ENCODE measurements at places on chromosomes 7 and 10.

DNA sequence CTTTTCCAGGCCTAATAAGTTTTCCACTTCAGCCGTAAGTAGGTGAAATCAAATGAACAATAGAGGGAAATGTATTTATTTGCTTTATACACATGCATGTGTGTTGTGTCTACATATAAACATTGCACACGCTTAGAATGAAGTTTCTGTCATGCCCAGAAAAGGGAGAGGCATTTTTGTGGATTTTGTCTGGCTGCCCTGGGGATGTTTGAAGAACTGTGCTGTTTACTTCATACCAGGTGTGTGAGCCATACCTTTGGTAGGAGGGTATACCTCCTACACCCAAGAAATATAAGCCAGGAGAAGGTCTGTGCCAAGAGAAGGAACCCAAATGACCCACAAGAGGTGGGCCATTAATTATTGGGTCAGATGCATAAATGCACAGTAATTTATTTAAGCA lies 12.8 kb downstream of the GATAD1 start:
- no peak for DNase-seq

- no peak for DNase-seq
Observed at GRCh38 chr10:31090894-31091607, 59.4 kb upstream of the ZNF438 start.

- no peak for DNase-seq
Observed at GRCh38 chr10:2660276-2660675, 407.1 kb upstream of the PFKP start.

DNA sequence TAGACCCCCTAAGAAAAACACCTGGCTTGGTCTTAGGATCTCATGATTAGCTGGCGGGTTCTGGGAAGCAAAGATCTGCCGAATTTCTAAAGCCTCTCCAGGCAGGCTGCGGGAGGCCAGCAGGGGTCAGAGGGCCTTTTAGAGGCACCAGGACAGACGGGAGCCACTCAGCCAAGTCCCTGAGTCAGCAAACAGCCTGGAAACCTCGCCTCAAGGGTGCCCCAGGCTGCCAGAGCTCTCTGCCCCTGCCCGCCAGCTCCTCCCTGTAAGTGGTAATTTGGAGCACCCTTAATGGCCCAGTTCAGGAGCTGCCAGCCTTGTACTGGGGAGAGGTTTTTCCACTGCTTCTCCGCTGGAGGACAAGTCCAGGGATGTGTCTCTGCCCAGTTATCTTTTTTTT lies 88.7 kb downstream of the HIP1 start:
- no peak for DNase-seq

DNA sequence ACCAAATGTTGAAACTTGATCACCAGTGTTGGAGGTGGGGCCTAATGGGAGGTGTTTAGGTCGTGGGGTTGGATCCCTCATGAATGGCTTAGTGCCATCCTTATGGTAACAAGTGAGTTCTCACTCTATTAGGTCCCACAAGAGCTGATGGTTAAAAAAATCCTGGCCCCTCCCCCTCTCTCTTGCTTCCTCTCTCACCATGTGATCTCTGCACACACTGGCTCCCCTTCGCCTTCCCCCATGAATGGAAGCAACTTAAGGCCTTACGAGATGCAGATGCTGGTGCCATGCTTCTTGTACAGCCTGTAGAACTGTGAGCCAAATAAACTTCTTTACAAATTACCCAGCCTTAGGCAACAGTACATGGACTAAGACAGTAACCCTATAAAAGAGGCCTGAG lies 62.7 kb downstream of the PPP1R3C start:
- no peak for DNase-seq

DNA sequence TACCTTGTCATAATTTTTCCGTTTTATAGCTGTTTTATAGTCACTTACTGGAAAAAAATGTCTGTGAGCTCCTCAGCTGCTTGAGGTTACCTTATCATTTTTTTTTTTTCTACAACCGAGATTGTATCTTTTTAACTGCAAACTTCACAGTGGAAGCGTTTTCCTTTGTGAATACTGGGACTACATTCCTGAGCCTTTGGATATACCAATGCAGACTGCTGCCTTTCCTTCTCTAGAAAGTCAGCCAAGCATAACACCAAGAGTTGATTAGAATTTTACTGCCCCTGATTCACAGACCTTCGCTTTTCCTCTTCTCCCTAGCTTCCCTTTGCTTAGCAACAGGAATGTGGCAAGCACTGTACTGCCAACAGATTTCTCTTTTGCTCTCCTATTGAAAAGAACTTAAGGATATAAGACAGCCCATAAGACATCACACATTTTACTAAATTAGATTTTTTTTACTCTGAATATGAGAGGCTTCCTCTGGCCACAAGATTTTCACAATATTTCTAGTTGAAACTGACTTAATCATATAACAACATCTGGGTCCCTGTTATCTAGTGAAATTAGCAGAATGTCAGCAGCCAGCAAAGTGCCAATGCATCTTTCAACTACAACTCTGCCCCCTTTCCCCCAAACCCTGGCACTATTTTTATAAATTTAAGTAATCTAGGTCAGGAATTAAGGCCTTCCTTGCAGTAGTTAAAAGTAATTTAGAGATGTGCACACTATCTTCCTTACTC lies 170.6 kb downstream of the PRKG1 start:
- DNase-seq, result no peak

DNA sequence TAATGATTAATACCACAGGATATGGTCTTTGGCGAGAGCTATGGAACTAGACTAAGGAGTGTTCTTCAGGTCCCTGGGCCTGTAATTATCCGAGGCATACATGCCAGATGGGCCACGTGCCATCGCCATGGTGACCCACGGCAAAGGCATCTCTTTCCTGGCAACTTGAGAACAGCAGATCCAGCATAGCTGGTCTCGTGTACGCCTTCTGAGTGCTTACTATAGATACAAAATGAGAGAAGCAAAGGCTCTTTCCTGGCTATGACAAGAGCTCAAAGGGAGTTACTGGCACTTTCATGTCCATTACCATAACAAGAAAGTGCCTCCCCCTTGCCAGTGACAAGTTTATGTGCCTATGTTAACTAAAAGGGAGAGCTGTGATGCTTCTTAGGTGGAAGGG lies 26.0 kb upstream of the GLI3 start:
- peak; percentile 22 for DNase-seq

- no peak for DNase-seq
Observed at GRCh38 chr10:133411523-133412380, 12.7 kb downstream of the SPRN start.

DNA sequence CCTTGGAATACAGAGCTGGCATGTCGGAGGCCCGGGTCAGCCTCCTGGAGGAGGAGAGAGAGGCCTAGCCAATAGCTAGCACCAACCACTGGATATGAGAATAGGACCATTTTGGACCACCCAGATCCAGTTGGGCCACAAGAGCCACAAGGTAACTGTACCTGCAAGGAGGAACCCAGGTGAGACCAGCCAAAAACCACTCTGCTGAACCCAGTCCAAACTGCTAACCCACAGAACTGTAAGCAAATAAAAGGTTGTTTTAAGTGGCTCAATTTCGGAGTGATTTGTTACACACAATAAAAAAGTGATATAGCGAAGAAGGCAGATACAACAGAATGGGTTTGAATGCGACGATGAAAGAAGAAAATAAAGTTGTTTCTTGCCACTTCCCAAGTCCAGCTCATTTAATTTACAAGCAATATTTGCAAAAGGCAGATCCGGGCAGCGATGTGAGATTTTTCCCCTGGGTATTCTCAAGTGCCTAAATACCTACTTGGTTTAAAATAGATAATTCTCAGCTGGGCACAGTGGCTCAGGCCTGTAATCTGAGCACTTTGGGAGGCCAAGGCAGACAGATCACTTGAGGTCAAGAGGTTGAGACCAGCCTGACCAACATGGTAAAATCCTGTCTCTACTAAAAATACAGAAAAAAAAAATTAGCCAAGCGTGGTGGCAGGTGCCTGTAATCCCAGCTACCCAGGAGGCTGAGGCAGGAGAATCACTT lies 23.1 kb downstream of the ZNF467 start:
- no peak for DNase-seq

DNA sequence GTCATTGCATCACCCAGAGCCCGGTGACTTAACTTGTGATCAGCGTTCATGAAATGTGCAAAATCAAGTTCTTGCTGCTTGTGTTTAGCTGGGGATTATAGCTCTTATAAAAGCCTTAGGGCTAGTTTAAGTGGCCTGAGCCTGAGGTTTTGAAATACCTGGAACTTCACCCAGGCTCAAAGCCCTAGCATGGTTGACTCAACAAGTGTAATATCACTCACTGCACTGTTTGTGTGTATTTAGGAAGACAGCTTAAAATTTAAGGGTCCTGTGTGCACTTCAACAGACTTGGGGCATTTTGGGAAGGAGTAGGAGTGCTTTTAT lies 489.5 kb downstream of the GATA3 start:
- DNase-seq, result no peak

GRCh38 chr10:112213836-112214235 lies 30.3 kb upstream of the GPAM start:
- no peak for DNase-seq

GRCh38 chr10:547591-548081 lies 141.8 kb downstream of the DIP2C start:
- DNase-seq, result no peak

DNA sequence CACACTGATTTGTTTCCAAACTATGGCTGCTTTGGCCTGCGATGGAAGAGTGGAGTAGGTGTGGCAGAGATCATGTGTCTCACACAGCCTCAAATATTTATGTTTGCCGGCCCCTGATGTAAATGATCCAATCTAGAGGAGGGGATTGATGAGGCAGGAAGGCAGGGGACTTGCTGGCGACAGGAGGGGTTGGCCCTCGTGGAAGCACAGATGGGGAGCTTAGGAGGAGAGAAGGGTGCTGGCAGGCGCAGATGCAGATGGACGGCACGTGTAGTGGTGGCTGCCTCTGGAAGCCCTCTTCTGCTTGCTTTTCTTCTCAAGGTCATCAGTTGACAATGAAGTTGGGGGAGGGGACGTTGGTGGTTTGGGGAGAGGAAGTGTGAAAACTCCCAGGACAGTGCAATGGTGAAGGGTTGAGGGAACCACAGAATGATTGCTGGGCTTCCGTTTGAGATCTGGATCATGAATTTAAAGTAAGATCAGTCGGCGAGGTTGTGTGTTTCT lies 15.4 kb downstream of the COL13A1 start:
- no peak for DNase-seq

- DNase-seq, result no peak
Observed at GRCh38 chr10:35949811-35950211, 307.7 kb upstream of the FZD8 start.

DNA sequence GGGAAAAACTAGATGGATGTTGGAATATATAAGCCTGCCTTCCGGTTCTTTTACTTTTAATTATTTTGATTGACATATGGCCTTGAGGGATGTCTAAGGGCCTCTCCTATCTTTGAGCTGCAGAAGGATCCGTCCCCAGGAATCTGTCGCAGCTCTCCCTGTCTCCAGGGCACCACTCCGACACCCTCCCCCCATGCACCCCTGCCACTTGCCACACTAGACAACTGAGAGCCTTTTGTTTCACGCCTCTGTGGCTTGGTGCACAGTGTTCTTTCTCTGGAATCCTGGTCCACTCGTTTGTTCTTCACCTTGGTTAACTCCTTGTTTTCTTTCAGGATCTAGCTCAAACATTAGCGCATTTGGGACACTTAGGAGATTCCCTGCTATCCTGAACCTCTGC lies 124.1 kb upstream of the EFCAB10 start:
- no peak for DNase-seq

- no peak for DNase-seq
Observed at GRCh38 chr7:124781907-124782734, 16.5 kb upstream of the GPR37 start.

DNA sequence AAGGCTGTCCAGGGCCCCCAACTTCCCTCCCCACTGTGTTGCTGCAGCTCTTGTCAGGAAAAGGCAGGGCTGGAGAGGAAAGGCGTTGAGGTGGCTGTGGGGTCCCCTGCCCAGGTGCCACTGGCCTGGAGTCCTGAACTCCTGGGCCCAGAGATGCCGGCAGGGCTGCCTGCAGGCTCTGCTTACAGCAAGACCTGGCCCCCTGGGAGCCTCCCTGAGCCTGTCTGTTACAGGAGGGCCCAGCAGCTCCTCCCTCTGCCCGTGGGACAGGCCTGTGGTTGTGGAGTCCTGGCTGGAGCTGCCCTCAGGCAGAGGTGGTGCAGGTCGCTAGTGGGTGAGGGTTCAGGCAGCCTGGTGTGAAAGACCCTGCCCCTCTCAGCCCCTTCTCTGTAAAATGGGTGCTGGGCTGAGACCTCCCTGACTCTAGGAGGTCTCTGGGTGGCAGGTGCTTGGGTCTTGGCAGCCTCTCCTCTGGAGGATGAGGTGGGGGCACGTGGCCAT lies 9.9 kb downstream of the ANTXRL start:
- DNase-seq, result no peak

DNA sequence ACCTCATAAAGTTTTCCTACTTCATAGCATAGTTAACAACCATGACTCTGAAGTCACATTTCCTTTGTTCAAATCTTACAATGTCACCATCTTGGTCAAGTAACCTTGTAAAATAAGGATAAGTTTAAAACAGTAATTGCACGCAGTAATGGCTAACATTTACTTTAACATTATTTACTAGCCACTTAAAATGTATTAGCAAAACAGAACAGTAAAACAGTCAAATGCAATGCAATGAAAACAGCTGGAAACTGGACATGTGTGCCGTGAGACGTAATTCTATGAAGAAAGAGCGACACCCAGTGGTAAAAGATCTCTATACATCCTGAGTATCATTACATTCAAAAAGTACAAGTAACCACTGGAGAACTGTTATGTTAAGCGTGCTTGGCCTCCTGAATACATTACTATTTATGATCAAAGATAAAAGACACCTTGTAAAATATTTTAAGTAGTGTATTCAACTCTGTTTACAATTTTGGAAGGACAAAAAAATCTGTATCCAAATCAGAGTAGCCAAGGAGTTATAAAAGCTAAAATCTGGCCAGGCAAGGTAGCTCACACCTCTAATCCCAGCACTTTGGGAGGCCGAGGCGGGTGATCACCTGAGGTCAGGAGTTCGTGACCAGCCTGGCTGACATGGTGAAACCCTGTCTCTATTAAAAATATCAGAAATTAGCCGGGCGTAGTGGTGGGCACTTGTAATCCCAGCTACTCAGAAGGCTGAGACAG lies 27.2 kb downstream of the ATE1 start:
- peak; percentile 75 for DNase-seq

DNA sequence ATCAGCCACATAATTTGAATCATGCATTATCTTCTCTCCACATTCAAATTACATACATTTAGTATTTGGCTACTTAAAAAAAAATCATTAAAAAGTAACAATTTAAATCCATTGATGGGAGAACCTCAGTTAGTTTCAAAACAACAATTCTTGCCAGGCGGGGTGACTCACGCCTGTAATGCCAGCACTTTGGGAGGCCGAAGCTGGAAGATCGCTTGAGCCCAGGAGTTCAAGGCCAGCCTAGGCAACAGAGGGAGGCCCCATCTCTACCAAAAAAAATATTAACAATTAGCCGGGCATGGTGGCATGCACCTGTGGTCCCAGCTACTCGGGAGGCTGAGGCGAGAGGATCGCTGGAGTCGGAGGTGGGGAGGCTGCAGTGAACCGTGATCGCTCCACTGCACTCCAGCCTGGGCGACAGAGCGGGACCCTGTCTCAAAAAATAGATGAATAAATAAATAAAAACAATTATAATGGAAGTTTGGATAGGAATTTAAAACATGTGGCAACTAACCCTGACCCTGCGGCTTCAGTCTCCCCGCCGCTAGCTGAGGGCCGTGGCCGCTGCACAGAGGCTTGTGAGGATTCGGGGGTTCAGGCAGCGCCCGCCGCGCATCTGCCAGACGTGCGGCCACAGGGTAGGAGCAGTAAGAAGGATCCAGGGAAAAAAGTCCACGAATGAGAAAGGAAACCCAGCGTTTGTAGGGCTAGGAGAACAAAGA lies 1.1 kb upstream of the CSGALNACT2 start:
- DNase-seq, result no peak

GRCh38 chr10:99709480-99710229 lies 22.3 kb downstream of the COX15 start:
- no peak for DNase-seq

- no peak for DNase-seq
Observed at GRCh38 chr10:23157691-23158369, 34.3 kb upstream of the PTF1A start.

Data from muscle of arm (tissue), 14 donors.